Mesenchymal stem cell (in vitro differentiated cells and primary cell): ENCODE measurements at places on chromosomes 5 and 9.
A peak's percentile ranks its signal among the peaks of the same experiment; 100 is the strongest.

- DNase-seq = no peak
- H3K4me3 ChIP-seq = no peak overlapping the region
- H3K27ac ChIP-seq = no peak overlapping the region
- H3K4me1 ChIP-seq = no peaks in the 10 kb centered on the region
- H3K36me3 ChIP-seq = no peaks in the 10 kb centered on the region
These were observed 582.6 kb downstream of the CETN3 start for GRCh38 chr5:89826938-89827337.

DNA sequence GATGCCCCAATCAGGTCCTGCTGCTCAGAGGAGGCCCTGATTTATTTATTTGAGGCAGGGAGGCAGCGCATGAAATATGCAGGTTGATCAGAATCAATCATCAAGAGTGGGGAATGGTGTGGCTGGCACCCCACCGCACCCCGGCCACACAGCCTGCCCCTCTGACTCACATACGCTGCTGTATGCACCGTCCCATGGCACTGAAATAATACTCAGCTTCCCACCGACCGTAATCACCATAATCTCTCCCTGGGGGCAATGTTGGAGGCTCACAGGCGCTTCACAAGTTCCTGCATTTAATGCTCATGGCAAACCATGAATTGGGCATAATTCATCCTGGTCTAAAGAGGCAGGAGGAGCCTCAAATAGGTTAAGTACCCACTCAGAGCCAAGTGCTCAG is 141.2 kb upstream of the TBC1D2 start:
- no peak overlapping the region for H3K27ac ChIP-seq
- DNase-seq = no peak
- no peaks in the 10 kb centered on the region for H3K4me1 ChIP-seq
- no peaks in the 10 kb centered on the region for H3K36me3 ChIP-seq
- H3K27me3 ChIP-seq = peaks cover 41% of the 10 kb centered on the region

GRCh38 chr5:54794135-54794975 is 191.0 kb downstream of the ESM1 start:
- no peak overlapping the region for H3K27ac ChIP-seq
- no peaks in the 10 kb centered on the region for H3K27me3 ChIP-seq
- H3K4me1 ChIP-seq = no peaks in the 10 kb centered on the region
- H3K36me3 ChIP-seq = no peaks in the 10 kb centered on the region

DNA sequence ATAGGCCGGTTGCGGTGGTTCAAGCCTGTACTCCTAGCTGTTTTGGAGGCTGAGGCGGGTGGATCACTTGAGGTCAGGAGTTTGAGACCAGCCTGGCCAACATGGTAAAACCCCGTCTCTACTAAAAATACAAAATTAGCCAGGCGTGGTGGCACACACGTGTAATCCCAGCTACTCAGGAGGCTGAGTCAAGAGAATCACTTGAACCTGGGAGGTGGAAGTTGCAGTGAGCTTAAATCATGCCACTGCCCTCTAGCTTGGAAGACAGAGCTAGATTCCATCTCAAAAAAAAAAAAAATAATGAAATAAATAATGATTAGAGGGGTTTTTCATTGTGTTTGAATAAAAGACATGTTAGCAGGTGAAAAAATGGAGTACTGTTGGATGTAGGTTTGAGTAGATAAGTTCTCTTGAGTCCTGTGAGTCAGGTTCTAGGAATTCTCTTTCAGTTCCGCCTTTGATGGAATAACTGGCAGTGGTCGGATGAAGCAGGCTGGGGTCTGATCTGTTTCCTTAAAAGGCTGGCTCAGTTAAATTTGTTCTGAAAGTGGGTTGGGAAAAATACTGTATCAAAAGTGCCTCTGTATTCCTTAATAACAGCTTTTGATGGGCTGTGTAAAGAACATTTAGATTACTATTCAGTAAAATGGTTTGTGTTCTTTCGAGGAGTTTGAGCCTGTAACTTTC is 73.2 kb downstream of the AOPEP start:
- H3K4me1 ChIP-seq = peaks cover 12% of the 10 kb centered on the region
- H3K27me3 ChIP-seq = no peaks in the 10 kb centered on the region
- peak overlapping the region; percentile 62 for H3K27ac ChIP-seq
- H3K4me3 ChIP-seq = no peak overlapping the region
- DNase-seq = peak; percentile 73

DNA sequence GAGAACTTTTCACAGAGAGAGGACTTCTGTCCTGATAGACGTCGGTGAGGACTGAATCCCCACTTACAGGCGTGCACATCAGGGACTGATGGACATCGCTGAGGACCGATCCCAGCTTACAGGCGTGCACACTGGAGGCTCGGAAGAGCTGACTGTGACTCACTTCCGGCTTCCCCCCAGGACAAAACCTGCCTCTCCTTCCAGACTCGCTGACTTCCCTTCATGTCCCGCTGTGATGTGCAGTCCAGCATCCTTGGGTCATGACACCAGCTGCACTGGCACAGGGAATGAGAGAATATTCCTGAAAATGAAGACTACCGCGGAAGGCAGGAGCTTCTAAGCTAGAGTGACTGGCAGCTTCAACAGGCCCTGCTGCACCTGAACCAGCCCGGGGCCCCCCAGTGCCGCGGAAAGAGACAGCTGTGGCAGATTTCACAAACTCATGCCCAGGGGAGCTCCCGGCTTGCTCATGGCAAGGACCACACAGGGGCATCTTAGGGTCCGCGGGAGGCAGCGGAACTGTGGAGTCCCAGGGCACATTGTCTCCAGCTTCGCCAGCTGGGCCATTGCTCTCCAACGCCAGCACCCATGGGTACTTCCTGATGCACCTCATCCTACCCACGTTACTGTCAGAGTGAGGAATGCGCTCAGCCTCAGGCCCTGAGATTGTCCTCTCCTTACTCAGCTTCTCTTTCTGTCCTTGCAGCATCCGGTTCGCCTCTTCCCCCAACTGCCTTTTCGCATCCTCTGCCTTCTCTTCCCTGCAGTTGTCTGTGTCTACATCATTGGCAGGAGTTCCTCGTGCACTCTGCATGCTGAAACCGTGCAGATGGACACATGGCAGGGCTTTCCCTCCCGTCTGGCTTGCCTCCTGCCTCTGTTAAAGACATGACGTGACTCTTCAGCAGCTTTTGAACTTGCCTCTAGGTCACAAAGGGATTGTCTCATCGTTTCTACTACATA is 29.5 kb downstream of the SURF6 start:
- H3K27ac ChIP-seq = no peak overlapping the region
- no peaks in the 10 kb centered on the region for H3K36me3 ChIP-seq
- H3K4me1 ChIP-seq = peaks cover 12% of the 10 kb centered on the region
- DNase-seq = no peak

DNA sequence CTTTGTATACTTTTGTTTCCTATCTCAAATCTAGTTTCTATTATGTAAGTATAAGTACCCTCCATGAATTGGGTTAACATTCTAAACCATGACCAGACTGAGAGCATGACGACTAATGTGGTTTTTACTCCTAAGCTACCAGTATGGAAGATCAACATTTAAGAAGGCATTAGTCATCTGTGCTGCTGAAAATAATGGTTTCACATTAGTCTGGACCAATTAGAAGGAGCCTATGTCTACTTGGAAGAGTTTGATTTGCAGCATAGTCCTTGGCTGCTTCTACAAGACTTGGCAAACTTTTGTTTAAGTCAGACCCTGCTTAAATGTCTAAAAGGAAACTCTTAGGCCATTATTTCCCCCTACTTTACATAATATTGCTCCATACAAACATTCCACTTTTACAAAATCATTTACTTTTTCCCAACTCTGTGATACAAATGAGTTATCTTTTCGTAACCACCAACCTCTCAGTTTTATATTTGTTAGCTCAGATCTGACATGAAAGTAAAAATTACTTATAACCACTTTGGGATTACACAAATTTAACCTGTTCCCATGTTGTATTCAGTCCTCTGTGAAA is 186.7 kb downstream of the COMMD10 start:
- peak; percentile 73 for DNase-seq
- no peak overlapping the region for H3K27ac ChIP-seq
- H3K4me1 ChIP-seq = no peaks in the 10 kb centered on the region
- H3K4me3 ChIP-seq = no peak overlapping the region
- H3K36me3 ChIP-seq = no peaks in the 10 kb centered on the region

DNA sequence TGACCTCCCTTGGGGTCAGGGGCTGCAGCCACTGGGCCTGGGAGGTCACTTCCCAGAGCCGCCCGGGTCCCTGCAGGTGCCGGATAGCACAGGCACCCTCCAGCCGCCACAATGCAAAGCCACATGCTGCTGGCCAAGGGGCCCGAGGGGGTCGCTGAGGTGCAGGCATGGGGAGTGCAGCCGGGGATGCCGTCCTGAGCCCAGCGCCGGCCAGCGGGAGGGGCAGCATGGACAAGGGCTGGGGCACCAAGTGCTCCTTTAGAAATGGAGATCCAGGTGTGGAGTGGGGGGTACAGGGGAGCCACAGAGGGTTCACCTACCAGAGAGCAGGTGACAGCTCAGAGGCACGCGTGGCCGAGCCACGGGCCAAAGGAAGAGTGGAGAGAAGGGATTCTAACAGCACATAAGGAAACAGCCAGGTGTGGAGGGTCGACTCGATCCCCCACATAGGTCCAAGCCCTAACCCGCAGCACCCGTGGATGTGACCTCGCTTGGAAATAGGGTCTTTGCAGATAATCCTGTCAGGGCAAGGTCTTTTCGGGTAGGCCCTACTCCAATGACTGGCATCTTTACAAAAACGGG is 24.7 kb downstream of the ZDHHC11B start:
- H3K36me3 ChIP-seq = no peaks in the 10 kb centered on the region
- DNase-seq = no peak
- H3K4me1 ChIP-seq = peaks cover 2% of the 10 kb centered on the region
- H3K27ac ChIP-seq = no peak overlapping the region

- no peaks in the 10 kb centered on the region for H3K4me1 ChIP-seq
- peaks cover 27% of the 10 kb centered on the region for H3K27me3 ChIP-seq
- no peak overlapping the region for H3K27ac ChIP-seq
- H3K36me3 ChIP-seq = no peaks in the 10 kb centered on the region
- no peak for DNase-seq
These were observed 24.2 kb upstream of the KIF12 start for GRCh38 chr9:114123031-114123977.
